NCI-H2227 treated with DMSO at 0.1 percent for 48 hours (cell line): ENCODE measurements at places on chromosomes 6 and 20.

DNA sequence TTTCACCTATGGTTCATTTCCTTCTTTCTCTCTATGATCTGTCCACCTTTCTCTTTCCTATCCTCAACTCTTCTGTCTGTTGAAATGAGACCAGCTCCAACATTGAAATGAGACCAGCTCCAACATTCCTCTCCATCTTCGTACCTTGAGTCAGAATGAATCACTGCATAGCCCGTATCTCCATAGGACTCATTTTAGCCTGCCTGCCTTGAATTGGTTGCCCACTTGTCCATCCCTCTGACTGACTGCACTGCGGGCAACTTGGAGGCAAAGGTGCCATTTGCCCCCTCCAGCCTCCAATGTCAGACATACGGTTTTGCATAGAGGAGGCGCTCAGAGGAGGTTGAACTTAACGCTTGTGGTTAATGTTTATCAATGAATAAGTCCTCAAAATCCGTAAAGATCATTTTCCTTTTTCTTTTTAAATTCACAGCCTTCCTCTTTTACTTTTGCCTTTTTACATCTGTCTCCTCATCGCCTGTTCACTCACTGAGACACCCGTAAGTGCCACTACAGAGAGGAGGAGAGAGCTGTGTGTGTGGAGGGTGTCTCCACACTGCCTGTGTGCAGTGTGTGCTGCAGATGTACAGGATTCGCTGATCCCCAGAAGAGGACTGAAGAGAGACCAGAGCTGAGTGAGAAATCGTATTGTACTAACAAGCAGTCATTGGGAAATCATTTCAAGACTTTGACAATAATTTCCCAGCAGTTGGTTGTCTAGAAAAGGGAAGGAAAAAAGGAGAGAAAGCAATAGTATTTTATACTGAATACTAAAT is 579.6 kb upstream of the MAP3K7 start:
- DNase-seq: no peak

DNA sequence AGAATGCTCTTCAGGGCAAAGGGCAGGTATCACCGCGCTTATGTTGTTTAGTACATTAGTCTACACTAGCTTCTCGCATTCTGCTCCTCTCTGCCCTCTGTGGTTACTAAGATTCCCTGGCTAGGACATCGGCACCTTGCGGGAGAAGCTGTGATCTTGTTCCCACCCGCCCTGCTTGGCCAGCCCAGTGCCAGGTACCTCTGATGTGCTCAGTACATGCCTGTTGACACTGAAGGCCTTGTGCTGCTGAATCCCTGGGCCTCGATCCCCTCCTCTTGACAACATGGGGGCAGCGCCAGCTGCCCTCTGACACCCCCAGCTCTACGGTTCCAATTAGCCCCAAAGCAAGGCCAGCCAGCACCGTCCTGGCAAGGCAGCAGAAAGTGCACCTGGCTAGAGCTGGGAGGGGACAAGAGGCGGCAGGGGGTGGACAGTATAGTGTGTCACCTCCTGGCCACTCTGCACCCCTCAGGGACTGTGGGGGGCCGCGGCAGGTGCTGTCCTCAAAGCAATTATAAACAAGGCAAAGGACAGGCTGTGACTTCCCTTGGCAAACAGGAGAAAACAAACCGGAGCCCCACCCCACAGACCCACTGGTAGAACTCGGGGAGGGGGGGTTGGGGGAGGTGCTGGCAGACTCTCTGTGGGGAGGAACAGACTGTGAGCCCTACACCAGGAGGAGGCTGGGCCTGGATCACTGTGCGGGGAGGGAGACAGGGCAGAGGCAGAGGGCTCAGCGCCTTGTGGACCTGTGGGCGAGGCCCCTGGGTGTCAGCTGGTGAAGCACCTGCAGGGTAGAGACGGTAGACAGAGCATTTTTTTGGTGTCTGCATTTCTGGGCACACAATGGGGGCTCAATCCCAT is 7.1 kb downstream of the TFEB start:
- DNase-seq: no peak

DNA sequence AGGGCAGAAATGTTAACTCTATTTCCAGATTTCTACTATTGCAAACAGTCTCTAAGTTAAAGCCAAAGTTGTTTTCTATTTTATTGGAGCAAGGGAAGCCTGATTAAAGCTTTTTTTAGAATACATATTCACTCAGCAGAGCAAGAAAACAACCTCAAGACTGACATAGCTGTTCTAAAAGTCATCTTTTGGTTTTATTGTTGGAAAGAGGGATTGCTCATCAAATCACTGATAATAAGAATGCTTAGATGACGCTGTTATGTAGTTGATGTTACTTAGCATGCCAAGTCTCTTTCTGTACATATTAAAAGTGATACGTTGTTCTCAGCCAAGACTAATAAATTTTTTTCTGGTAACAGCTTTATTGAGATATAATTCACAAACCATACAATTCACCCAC is 172.6 kb upstream of the LAMA2 start:
- DNase-seq: no peak

GRCh38 chr6:8047541-8048292 is 16.5 kb downstream of the BLOC1S5 start:
- DNase-seq: no peak
